ENCODE measurements at places on chromosomes 11 and 22. TPM values are rescaled to one million over a fixed set of nuclear protein-coding genes. Genes with fewer than 3 reads are reported as not detected.

The BARX2 gene
- total RNA-seq: not detected

The SF3B2 gene
- 75.5 TPM for total RNA-seq

The TMEM191B gene
- total RNA-seq: 0.74 TPM

The TENM4 gene
- 0.63 TPM for total RNA-seq

The RASD2 gene
- 5.0 TPM for total RNA-seq

The SHANK3 gene
- total RNA-seq: 23.1 TPM

DNA sequence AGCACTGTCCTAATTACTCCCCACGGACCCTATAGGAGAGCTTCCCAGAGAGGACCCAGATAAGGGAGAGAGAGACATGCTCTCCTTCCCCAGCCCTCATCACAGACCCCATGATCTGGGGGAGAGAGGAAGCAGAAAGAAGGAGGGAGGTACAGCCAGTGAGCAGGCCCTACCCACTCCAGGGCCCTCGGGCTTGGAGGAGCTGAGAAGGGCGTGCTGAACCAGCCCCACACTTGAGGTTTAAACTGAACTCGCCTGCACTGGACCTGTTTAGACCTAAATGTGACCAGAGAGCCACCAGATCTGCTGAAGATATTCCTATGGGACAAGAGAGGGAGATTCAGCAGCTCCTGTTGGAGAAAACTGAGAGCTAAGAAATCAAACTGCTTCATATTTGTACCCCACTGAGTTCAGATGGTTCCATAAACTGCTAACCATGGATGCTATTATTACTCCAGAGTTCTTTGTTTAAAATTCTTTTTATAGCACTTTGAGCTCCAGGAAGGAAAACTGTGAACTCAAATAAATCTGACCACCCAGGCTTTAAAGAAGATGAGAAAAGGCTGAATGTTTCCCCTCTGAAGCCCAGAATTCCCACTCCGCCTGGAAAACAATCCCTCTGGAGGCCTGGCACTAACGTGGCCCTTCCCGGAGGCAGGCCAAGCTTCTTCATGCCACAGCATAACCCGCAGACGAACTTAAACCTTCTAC lies 67.2 kb downstream of the EFCAB6 start:
- no peak for DNase-seq
- no peaks in the 10 kb centered on the region for H3K36me3 ChIP-seq
- peaks cover 19% of the 10 kb centered on the region for H3K27me3 ChIP-seq
- H3K4me1 ChIP-seq: peaks cover 18% of the 10 kb centered on the region
- H3K4me3 ChIP-seq: no peak overlapping the region

DNA sequence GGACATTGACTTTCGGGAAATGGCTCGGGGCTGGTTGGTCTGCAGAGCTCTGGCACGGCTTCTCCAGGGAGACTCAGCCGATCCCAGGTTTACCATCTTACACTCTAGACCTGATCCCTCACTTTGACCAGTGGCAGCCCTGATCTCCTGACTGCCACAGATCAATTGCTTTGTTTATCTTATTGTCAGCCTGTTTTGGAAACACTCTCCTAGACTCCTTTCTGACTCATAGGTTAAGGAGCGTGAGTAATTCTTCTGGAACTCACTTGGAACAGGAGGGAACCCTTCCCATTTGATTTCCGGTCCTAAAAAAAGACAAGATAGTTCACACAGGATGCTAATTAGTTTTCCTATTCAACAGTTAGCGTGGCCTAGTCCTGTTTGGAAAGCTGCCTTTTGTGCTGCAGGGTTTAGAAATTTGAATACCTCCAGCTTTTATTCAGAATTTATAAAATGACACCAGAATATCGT lies 16.0 kb upstream of the BMAL1 start:
- DNase-seq: no peak
- H3K4me3 ChIP-seq: peak overlapping the region; percentile 18
- peak overlapping the region; percentile 84 for H3K27ac ChIP-seq
- H3K27me3 ChIP-seq: no peaks in the 10 kb centered on the region
- H3K36me3 ChIP-seq: no peaks in the 10 kb centered on the region
- H3K4me1 ChIP-seq: peaks cover 39% of the 10 kb centered on the region

DNA sequence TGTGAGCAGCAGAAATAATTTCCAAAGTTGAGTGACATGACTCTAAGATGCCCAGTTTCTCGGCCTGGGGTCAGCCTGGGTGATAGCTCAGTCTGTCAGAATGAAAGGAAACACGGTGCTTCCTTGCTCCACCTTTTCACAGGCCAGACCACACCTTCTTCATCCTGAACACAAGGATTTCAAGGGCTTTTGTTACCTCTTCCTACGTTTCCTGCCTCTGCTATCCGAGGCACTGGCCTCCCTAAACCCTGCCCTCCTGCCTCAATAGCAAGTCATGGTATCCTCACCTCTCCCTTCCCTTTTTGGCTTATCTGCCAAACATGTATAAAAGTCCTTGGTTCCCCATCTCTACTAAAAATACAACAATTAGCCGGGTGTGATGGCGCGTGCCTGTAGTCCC lies 1.7 kb upstream of the OR51E1 start:
- H3K27ac ChIP-seq: peak overlapping the region; percentile 89
- no peak for DNase-seq
- no peaks in the 10 kb centered on the region for H3K36me3 ChIP-seq
- H3K4me3 ChIP-seq: no peak overlapping the region

DNA sequence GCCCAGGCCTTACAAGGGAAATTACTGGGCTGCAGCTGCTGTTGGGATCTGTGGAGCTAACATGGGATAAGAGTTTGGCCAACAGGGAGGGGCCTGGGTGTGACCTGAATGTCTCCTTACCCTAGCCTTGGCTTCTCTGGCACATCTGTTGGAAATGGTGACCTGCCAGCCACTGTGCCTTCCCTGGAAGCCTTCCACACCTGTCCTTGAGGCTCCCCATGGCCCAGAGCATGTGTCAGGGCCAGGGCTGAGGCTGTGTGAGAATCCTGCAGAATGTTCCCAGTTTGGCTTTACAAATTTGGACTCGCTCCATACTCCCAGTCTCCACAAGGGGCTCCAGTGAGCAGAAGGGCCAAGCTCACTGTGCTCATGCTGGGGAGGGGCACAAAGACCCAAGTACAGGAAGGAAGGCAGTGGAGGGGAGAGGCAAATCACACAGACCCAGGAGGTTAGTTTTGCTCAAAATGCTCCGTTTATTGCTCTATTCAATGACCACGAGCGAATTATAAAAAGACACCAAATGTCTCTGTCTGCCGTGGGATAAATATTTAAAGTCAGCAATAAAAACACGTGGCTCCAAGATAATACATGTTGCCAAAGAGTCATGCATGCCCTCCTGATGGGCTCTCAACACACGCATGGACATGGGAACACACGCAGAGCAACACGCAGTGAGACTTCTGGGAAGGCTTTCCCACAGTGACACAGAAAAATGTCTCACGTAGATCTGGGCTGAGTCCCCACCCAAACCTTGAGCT lies 1.7 kb upstream of the IGSF22 start:
- no peak overlapping the region for H3K4me3 ChIP-seq
- DNase-seq: no peak
- peaks cover 7% of the 10 kb centered on the region for H3K4me1 ChIP-seq
- H3K27me3 ChIP-seq: no peaks in the 10 kb centered on the region
- no peaks in the 10 kb centered on the region for H3K36me3 ChIP-seq

DNA sequence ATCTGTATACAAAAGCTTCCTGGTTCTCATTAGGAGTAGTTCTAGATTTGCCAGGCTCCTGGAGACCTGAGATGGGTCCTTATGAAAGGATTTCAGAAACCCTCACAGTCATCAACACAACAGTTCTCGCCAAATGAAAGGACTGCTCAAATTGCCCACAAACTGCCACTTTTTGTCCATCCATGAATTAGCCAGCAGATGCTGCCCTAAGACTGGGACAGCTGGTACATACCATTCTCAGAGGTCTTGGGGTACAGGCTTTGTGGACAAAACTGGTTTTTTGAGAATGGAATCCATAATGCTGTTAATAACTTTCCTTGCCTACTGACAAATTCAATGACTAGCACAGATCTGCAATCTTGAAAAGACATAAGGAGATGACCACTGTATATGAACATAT lies 23.4 kb upstream of the BDNF start:
- H3K4me3 ChIP-seq: no peak overlapping the region
- H3K4me1 ChIP-seq: peaks cover 23% of the 10 kb centered on the region
- H3K27me3 ChIP-seq: peaks cover 78% of the 10 kb centered on the region
- no peak overlapping the region for H3K27ac ChIP-seq
- DNase-seq: no peak

DNA sequence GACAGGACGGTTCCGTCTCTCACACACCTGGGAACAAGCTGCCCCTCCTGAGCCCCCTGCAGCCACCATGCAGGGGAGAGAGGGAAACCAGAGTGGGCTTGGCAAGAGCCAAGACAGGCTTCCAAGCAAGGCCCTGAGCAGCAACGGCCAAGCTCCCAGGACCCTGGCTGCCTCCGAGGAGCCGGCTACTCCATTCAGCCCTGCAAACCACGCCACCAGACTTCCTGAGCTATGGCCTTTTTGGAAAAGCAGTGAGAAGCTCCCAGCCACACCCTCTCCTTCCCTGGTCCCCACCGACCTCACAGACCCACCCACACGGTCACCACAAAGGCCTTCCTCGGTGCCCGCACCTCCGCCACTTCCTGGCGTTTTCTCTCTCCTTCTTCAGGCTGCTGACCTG lies 479.0 kb downstream of the BRD1 start:
- no peak overlapping the region for H3K4me3 ChIP-seq
- peaks cover 90% of the 10 kb centered on the region for H3K27me3 ChIP-seq
- H3K27ac ChIP-seq: no peak overlapping the region
- no peaks in the 10 kb centered on the region for H3K36me3 ChIP-seq
- no peaks in the 10 kb centered on the region for H3K4me1 ChIP-seq
- no peak for DNase-seq

GRCh38 chr11:623999-624704 lies 603 bp downstream of the CDHR5 start:
- peaks cover 15% of the 10 kb centered on the region for H3K4me1 ChIP-seq
- H3K27me3 ChIP-seq: peaks cover 29% of the 10 kb centered on the region
- H3K27ac ChIP-seq: no peak overlapping the region
- no peak for DNase-seq
- H3K36me3 ChIP-seq: no peaks in the 10 kb centered on the region

DNA sequence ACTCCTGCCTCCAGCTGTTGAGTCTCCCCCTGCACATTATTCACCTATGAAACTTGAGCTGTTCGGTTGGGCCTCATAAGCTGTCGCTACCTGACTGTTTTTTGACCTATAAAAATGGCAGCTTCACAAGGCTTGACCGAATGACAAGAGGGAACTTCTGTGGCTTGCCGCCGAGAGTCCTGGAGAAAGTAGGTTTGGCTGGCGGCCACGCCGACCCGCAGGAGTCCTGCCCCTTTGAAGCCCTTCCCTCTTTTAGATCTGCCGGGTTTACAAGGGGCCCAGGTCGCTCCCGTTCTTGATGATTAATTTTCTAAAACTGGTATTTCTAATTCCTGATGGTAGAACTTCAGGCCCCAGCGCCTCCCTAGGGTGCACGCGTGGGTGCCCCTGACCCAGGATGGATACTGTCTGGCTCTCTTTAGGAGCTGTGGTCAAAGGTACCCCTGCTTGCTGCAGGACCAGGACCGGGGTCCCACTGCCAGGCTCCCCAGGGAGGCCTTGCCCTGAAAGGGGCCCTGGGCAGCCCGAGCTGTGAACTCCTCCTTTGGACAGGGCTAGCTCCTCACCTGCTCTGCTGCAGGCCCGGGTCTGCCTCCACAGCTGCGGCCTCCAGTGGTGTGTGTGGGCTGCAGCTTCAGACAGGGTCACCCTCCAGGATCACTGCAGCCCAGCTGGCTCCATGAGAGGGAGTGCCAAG lies 171.8 kb downstream of the CTTN start:
- no peaks in the 10 kb centered on the region for H3K36me3 ChIP-seq
- no peak overlapping the region for H3K27ac ChIP-seq
- DNase-seq: no peak
- peaks cover 45% of the 10 kb centered on the region for H3K27me3 ChIP-seq
- H3K4me1 ChIP-seq: peaks cover 20% of the 10 kb centered on the region

DNA sequence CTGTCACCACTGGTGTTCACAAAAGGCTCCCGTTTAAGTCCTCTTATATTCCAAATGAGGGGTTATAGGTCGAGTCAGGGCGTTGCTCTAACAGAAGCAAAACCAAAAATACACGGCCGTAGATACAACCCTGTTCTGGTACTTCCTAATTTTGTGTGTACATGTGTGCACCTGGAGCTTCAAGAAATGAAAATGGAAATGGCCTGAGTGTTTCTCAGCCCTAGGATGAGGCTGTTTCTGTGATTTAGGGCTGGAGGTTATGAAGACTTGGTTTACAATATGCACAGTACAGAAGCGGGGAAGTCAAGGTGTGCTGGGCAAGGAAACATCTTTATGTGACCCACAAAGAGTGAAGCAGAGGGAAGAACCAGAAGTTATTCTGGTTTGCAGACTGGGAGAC lies 110.4 kb upstream of the OR4B1 start:
- no peaks in the 10 kb centered on the region for H3K36me3 ChIP-seq
- no peak overlapping the region for H3K4me3 ChIP-seq
- peaks cover 54% of the 10 kb centered on the region for H3K4me1 ChIP-seq
- DNase-seq: no peak
- no peaks in the 10 kb centered on the region for H3K27me3 ChIP-seq

- DNase-seq: no peak
- H3K36me3 ChIP-seq: no peaks in the 10 kb centered on the region
- peaks cover 28% of the 10 kb centered on the region for H3K27me3 ChIP-seq
- no peak overlapping the region for H3K27ac ChIP-seq
- H3K4me1 ChIP-seq: no peaks in the 10 kb centered on the region
Observed at GRCh38 chr11:8247312-8247711, 16.4 kb downstream of the LMO1 start.

DNA sequence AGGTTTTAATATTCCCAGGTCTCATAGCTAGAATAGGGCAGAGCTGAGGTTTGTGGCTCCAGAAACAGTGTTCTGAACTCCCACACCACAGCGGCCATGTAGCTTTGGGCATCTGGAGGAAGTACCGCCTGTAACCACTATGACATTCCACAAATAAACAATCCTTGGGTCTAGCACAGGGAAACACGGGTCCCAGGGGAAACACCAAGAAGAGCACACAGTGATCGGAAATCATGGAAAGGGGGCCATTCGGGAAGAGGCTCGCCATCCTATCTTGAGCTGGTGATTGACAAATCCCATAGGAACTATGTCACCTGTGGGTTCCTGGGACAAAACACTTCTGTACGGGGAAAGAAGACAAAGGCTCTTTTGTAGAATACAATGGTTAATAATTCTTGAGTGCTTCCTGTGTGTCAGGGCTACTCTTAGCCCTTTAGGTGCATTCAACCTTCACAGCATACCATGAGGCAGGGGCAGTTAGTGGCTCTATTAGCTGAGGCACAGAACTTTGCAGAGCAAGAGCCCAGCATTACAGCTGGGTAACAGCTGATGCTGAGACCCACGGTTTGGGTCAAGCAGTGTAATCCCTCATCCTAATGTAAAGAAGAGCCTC lies 514.2 kb downstream of the NTM start:
- peaks cover 64% of the 10 kb centered on the region for H3K27me3 ChIP-seq
- no peak overlapping the region for H3K4me3 ChIP-seq
- no peaks in the 10 kb centered on the region for H3K36me3 ChIP-seq
